ENCODE measurements at places on chromosomes 5 and 9.

GRCh38 chr5:138438724-138439476 is at the start of gene REEP2:
Gene REEP2 (plus strand): TSS chr5:138439057. CDS start chr5:138439209, 152 bp downstream.
- no peak for DNase-seq

DNA sequence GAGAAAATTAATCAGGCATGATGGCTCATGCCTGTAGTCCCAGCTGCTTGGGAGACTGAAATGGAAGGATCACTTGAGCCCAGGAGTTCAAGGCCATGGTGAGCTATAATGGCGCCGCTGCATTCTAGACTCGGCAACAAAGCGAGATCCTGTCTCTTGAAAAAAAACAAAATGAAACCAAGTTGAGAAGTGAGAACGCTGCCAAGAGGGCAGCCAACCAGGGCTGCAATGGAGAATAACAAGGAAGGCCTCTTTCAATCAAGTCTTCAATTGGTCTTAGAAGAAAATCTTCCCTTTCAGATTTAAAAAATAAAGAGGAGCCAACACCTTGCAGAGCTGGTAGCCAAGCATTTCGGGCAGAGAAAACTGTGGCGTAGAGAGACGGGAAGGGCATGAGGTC is 14.7 kb downstream of the KIAA1958 start:
- no peak for DNase-seq

DNA sequence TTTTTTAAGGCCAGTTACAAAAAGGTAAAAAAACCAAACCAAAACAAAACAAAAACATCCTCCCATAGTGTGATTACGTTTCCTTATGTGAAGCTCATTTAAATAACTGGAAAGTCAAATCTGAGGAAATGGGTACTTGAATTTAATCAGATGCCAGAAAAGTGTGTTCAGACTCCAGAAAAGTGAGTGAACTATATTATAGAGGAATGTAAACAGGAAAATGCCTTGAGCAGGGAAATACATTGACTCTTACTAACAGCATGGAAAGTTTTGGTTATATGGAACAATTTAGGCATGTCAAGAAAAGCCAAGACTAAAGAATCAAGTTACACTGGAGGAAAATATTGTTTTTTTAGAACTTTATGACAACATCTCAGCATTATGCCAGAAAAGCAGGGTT is 37.8 kb upstream of the RNF20 start:
- no peak for DNase-seq

DNA sequence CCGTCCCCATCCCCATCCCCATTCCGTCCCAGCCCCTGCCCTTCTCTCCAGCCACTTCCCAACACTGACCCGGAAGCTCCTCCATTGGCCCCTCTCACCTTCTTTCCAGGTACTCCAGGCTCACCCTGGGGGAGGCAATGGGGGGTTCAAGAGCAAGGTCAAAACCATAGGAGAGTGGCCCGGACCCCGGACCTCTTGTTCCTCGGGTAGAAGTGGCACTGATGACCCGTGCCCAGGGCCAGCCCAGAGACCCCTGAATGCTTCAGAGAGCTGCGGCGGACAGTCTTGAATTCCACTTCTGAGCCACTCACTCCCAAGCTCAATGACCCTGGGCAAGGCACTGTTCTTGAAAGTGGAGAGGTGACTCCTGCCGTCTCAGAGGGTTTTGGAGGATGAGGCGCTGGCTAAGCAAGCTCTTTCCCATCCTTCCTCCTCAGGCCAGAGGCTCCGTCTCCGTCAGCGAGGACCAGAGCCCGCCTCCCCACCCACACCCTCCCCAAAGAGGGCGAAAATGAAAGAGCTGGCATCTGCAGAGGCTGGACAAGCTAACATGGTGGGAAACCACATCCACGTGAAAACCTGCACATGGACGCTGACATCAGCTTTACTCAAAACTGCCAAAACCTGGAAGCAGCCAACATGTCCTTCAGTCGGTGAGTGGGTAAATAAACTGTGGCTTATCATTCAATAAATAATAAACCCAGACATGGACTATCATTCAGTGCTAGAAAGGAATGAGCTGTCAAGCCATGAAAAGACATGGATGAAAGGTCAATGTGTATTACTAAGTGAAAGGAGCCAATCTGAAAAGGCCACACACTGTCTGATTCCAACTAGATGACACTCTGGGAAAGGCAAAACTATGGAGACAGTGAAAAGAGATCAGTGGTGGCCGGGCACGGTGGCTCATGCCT is 27.3 kb upstream of the PHYKPL start:
- DNase-seq = no peak

GRCh38 chr5:88770276-88771257 is 112.4 kb downstream of the MEF2C start:
- DNase-seq = no peak

All from breast epithelium (tissue), 4 donors.